ENCODE measurements at places on chromosomes 4 and X.

DNA sequence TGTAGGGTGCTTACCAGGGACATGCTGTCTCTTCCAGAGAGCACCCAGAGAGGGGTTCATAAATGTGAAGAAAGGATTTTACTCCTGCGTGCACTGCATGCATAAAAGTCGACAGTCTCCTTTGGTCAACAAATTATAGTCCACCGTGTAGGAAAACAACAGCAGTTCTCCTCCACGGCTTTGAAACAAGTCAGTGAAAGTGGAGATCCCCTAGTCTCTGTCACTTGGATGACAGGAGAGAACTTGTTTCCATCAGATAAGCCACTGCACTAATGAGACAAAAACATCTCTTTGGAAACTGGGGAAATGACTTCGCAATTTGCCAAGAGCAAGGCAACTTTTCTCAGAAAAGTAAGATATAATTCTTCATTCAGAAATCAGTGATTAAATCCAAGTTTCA is 9.7 kb downstream of the UNC5C start:
- DNase-seq, result no peak

GRCh38 chrX:101550751-101551379 is 518 bp downstream of the ARMCX1 start:
- DNase-seq, result no peak

GRCh38 chr4:47167081-47168035 is 136.0 kb downstream of the GABRB1 start:
- DNase-seq, result no peak

GRCh38 chr4:189525304-189525703 is 415.4 kb upstream of the FRG1 start:
- no peak for DNase-seq

DNA sequence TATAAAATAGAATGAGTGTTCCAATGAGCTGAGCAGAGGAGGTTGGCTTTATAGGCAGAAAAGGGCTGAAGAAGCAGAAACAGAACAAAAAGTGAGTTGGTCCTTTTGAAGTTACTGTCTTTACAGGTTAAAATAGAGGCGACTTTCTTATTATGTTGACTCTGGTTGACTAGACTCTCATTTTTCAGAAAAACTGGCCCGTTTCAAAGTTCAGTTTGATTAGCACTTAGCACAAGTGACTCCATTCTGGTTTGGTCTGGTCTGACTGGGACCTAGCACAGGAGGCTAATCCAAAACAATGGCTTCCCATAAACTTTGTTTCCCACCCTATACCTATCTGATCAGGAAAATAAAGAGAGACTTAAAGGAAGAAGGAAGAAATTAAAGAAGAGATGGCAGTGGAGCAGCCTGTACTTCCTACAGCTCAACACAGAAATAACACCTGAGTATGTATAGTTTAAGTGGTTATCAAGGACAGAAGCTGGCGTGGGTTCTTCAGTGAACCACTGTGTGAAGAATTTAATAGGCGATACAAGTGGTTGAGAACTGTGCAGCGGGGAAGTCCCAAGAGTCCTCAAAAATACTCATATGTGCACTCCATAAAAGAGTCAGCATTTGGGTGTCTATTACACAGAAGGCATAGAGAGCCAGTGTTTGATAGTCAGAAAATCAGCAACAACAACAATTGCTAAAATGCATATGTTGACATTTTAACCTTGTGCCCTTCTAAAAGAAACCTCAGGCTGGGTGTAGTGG is 554.8 kb upstream of the HTR2C start:
- DNase-seq, result no peak

GRCh38 chr4:36260731-36261130 is 16.4 kb upstream of the ARAP2 start:
- no peak for DNase-seq

DNA sequence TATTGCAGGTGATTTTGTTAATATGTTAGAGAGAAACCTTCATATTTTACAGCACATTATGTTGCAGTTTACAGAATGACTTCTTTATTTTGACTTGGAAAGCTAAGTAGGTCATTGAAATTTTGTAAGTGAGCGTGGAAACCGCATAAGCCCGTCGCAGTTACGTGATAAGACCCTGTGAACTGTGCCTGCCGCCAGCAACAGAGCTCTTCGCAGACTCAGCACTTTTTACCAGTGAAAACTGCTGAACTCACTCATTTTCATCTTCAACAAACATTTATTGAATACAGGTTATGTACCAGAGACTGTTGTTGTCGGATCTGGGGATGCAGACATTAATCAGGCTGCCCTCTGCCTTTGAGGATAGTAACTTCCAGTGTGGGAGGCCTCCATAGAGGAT is 355.7 kb downstream of the HS3ST1 start:
- no peak for DNase-seq

DNA sequence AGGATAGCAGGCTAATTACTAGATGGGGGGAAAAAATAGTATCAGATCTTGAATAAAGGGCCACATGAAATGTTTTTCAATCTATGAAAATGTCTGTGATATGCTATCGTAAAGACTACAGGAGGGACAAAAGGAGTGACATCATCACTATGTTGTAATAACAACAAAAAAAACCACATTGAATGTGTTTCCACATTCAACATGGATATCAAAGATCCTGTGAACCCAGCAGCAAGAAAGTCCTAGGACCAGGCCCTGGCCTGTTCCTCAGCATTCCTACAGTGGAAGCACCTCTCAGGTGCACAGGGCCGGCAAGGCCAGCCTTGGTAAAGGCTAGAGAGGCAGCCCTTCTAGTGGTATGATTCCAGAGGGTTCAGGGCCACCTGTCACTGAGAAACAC is 118.3 kb downstream of the RELL1 start:
- no peak for DNase-seq

GRCh38 chr4:186227221-186227620 is at the start of gene KLKB1:
TSS of gene KLKB1 (plus strand) at chr4:186227507. CDS start at chr4:186228196, 689 bp downstream.
- DNase-seq, result no peak

DNA sequence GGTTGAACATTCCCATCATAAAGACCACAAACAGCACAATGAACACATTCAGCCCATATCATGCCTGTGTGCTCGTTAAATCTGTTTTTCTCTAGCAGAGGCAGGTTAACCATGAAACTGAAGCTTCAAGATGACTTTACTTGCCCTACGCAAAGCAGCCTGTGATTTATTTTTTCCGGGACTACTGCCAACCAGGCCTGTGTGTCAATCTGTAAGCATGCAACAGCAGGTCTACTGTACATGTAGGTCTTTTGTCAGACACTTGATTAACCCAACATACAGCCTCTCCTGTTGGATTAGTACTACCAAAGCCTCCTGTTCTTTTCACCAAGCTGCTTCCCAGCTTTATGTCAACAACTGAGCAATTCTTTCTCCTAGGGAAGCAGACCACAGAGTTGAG is 85.5 kb upstream of the ACSL1 start:
- DNase-seq, result no peak

GRCh38 chr4:48681856-48682255 is 98.2 kb downstream of the FRYL start:
- no peak for DNase-seq

DNA sequence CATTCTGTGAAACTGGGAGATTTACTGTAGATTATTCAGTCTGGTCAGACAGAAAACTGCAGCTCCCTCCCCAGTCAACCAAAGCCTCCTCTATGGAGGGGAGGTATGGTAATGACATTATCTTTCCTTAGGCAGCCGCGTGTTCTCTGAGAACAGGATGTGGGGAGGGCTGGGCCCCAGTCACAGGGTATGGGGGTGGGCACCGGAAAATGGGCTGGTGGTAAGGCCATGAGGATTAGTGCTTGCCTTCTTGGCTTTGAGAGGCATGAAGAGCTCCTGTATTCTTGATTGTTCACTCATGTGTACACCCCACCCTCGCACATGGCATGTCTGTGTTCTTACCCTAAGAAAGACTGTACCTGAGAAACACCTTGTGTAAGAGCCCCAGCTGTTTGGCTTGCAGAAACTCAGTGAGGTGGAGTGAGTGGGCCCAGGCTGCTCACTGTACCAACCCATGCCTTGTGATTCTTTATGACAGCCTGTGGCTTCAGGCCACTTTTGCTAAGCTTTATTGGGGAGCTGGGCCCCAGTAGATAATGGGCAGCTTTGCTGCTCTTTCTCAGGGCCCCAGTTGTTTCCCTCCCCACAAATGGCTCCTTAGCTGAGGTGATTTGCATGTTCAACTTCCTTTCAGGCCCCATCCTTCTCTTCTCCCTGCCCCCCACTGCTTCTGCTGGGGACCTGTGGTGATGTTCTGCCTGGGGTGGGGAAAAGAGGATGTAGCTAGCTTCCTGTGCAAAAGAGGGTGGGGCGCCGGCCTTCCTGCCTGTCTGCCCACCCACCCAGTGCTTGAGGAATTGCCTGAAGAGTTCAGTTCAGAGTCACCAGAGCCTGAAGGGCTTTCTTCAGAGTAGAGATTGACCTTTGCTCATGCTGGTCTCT is 30.7 kb downstream of the MSN start:
- DNase-seq, result peak; percentile 76

DNA sequence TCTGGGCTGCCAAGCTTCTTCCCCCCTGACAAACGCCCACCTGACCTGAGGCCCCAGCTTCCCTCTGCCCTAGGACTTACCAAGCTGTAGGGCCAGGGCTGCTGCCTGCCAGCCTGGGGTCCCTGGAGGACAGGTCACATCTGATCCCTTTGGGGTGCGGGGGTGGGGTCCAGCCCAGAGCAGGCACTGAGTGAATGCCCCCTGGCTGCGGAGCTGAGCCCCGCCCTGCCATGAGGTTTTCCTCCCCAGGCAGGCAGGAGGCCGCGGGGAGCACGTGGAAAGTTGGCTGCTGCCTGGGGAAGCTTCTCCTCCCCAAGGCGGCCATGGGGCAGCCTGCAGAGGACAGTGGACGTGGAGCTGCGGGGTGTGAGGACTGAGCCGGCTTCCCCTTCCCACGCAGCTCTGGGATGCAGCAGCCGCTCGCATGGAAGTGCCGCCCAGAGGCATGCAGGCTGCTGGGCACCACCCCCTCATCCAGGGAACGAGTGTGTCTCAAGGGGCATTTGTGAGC is 37.0 kb downstream of the HTRA3 start:
- no peak for DNase-seq

DNA sequence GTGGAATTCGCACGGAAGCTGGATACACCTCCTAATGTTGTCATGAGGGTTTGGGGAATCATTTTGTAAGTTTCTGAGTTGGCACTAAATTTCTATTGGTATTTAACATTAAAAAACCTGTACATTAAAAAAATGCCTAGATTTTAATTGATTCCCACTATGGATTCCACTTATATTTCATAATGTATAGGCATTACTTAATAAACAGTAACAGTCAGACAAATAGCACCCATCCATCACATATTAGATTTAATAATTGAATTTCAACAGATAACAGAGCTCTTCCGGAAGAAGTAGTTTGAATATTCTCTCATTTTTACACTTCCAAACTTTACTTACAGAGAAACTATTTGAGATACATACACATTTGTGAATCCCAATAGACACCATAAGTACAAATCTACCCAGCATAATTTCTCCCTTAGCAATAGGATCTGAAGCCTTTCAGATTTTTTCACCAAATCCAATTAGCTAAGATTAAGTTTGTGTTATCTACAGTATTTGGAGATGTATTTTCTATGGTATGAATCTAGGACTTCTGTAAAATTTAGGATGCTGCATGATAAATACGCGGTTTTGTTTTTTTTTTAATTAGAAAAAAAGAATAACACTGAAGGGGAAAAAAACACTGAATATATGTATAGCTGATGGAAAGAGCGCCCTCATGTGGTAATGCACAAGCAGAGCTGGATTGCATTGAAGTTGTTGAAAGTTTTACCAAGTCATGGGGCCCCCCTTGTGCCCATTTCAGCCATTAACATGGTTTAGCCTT is 12.2 kb upstream of the ODAM start:
- no peak for DNase-seq

DNA sequence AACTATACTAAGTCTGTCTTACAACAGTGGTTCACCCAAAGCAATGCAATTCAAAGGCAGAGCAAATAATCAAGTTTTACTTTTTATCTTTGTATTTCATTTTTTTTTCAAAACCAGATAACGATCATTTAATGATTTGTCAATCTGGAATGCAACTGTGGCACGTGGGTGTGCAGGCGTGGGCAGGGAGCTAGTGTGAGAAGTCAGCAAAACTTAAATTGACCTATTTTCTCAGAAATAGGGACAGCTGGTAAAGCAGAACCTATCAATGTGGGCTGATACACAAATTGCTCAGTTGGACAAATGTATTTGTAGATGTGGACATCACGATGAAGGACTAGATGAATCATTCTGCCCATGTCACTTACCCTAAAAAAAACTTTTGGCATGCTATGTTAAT is 105.6 kb downstream of the CBLL2 start:
- DNase-seq, result no peak

DNA sequence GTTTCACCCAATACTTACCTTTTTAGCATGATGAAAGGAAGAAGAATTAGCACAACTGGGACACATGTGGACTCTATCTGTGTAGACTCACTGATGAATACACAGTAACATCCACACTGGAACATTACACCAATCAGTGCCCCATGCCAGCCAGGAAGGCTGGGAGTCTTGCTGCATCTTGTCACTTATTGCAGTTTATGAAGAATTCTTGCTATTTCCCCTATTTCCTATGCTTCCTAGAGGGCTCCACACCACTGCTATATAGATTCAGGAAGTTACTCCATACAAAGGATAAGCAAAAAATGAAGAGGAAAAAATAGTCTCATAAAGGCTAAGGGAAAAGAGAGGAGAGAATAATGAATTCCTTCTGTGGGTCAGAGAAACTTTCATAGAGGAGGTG is 201.0 kb downstream of the CAMK2D start:
- no peak for DNase-seq

DNA sequence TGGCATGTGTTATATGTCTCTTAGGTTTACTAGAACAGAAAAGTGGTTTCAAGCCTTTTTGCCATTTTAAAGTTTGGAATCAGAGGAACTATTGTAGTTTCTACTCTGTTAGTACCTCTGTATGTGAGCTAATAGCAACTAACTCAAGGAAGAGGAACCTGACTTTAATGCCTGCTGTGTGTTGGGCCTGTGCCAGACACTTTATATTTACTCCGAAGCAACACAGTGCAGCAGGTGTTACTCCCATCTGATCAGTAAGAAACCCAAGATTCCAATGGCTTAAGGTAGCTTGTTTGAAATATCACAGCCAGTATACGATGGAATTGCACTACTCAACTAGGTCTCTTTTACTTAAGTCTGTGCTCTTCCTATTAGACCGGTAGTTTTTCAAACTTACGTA is 79.2 kb downstream of the USP9X start:
- DNase-seq, result no peak

- DNase-seq, result no peak
Observed at GRCh38 chr4:42566835-42567234, 90.1 kb downstream of the ATP8A1 start.

DNA sequence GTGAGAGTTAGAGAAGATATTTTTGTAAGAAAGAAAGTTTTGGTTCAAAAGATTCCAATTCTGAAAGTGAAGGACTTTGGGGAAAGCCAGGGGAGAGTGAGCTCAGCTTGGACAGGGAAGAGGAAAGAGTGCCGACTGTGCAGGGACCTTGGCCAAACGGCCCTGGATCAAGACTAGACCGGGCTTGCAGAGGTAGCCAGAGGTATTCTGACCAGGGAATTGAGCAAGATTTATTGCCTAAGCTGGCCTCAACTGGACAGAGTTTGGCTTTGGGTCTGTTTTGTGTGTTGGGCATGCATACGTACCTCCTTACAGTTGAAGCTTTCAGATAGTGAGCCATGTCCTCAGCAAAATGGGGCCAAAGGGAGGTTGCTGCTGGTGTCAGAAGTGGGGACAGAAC is 11.6 kb downstream of the PLAC1 start:
- DNase-seq, result no peak

Data from activated naive CD4-positive, alpha-beta T cell treated with Interleukin-2 at 50 U/mL for 16 hours (primary cell).